NCI-H524 treated with DMSO at 0.1 percent for 48 hours (cell line): ENCODE measurements at places on chromosomes 11 and 22.
A peak's percentile ranks its signal among the peaks of the same experiment; 100 is the strongest.

GRCh38 chr11:126663749-126664592 is 308.5 kb downstream of the ST3GAL4 start:
- no peak for DNase-seq

GRCh38 chr22:17346578-17346977 is 22.7 kb upstream of the CECR2 start:
- no peak for DNase-seq

DNA sequence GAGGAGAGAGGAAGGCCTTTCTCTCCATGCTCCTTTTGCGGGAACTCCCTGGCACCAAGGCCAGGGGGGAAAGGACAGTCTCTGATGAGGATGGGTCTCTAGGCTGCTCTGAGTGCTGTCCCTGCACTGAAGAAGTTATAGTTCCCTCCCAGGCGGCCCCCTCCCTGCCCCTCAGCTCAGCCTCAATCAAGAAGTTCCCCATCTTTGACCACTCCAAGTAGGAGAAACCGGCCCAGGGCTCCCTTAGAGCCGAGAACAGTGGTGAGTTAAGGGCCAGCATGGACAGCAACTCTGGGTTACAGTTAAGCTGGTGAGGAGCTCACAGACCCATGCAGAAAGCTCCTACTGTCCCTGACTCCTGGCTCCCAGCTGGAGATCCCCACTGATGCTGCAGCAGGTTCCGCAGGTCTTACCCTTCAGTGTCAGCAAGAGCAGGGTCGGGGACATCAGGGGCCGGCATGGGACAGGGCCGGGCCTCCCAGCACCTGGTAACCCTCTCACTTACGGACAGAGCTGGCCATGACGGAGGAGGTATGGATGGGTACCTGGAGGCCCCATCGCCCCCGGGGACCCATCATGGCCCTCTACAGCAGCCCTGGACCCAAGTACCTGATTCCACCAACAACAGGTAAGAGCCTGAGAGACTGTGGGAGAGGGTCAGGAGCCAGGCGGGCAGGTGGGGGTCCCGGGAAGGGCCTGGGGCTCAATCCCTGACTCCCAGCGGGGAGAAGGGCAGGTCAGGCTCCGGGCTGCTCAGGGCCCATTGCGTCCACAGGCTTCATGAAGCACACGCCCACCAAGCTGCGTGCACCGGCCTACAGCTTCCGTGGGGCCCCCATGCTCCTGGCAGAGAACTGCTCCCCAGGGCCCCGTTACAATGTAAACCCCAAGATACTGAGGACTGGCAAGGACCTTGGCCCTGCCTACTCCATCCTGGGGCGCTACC is 4.2 kb downstream of the SCGB1C1 start:
- no peak for DNase-seq

GRCh38 chr22:42872821-42873220 is 15.7 kb upstream of the ARFGAP3 start:
- DNase-seq, result no peak

- DNase-seq, result no peak
These were observed 14.9 kb upstream of the ISX start for GRCh38 chr22:35051013-35051535.

DNA sequence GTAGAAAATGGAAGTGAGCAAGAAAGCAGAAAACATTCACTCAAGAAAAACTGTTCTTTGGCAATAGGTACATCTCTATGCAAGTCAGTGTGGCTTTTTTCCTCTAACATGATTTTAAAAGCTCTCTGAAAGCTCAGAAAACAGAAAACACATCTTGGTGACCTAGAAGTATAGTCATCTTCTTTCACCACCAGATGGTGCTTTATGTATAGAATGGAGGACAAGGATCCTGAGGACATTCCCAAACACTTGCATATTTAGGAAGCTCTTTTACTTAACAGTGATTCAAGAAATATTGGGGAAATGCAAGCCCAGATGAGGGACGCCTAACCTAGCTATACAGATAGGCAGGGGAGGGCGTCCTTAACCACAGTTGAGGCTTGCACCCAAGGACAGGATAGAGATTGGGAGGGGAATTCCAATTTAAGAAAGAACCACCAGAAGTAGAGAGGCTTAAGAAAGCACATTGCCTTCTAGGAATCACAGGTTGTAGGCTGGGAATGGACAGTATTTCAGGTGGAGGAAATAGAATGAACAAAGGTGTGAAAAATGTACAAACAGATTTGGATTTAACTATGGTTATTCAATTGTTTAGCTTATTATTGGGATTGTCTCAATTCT is 13.8 kb upstream of the CCDC81 start:
- DNase-seq, result no peak

GRCh38 chr11:112223121-112223520 is 3.1 kb upstream of the PTS start:
- DNase-seq, result no peak

DNA sequence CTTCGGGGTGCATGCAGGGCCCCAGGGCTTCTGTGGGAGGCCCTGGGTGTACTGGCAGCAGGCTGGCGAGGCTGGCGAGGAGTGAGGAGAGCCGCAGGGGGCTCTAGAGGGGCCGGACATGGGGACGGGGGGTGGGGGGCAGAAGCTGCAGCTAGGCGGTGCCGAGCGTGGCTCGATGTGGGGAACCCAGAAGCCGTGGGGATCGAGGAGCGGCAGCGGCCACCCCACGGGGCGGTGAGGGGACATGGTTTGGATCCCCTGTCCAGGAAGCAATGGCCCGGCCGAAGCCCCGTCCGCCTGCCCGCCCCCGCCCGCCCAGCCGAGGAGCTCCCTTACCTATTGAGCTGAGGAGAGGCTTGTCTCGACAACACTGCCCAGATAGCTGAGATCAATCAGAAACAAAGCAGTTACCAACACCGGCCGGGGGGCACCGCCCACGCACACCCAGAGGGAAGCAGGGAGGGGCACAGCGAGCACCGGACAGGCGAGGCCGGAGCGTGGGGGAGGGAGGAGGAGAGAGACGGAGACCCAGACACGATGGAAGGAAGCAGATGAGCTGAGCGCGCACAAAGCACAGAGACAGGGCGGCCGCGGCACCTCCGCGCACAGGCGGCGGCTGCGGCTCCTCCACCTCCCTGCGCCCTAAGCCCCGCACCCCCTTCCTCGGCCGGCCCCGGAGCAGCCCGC is 38.7 kb downstream of the IGSF9B start:
- DNase-seq, result no peak

- peak; percentile 83 for DNase-seq
These were observed 79.0 kb downstream of the LDLRAD3 start for GRCh38 chr11:36022882-36023281.

DNA sequence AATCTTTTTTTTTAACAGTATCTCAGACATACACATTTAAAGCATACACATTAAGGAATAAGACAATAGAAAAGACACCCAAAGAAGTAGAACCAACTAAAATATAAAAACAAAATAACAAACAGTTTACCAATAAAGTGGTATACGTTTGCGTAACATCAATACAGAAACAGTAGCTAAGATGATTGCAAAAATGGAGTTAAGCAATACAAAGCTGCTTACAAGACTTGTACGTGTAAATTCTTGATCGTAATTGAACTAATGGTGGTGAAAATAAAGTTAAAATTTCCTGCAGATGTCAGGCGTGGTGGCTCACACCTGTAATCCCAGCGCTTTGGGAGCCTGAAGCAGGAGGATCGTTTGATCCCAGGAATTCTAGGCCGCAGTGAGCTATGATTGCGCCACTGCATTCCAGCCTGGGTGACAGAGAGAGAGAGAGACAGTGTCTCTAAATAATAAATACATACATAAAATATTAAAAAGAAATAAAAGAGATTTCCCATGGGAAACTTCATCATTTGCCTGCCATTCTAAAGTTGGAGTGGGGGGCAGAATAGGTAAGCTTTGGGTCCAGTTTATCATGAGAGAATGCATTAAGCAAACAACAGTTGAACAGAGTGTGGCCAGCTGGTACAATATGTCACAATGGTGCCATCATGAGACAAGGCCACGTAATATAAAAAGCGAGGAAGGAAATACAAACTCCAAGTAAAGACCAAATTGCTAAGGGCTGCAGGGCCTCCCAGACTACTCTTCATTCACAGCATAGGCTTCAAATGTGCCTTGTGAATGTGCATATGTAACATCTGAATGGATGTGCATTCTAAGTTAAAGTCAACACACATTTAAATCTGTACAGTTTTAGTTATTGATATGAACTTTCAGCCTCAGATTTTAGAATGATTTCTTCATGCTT is 38.9 kb upstream of the EED start:
- DNase-seq, result no peak

DNA sequence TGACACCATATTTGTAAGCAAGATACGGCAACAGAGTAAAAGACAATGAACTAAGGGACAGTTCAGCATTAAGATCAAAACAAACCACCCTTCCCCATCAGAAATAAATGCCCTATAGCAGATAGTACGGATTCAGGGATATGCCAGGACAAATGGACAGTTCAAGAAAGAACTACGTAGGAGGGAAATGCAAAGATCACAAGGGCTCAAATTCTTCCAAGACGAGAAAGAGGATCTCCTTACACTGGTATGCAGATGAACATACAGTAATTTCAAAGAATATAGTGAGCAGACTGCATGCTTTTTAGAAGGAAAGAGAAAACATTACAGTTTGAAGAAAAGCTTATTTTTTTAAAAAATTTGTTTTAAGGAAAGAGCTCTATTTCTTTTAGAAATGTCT is 124.7 kb upstream of the APOA1 start:
- DNase-seq, result no peak

DNA sequence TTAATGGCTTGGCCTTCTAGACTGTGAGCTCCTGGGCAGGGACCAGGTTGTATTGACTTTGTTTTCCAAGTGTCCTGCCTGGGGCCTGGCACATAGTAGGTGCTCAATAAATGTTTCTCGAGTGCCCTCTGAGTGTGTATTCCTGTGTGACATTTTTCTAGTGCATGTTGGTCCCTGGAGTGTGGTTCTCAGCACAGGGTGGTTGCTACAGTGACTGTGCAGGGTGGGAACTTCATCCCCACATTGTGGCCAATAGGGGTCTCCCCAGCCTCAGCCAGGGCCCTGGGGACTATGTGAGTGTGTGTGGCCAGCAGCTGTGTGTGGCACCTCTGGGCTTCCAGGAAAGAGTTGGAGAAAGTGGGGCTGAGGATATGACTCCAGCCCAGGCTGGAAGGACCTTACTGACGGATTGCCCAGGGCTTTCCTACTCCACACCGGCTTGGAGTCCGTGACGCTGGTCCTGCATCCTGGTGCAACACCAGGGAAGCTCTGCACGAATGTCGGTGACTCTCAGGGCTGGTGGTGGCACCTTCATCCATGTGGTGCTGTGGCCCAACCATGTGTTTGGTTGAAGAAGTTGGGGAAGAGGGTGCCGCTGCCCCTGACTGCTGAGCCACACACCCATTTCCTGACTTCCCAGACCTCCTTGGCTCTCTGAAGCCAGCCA is 9.0 kb upstream of the MARK2 start:
- no peak for DNase-seq

- no peak for DNase-seq
These were observed 18.4 kb upstream of the TMEM191C start for GRCh38 chr22:21448627-21449416.

DNA sequence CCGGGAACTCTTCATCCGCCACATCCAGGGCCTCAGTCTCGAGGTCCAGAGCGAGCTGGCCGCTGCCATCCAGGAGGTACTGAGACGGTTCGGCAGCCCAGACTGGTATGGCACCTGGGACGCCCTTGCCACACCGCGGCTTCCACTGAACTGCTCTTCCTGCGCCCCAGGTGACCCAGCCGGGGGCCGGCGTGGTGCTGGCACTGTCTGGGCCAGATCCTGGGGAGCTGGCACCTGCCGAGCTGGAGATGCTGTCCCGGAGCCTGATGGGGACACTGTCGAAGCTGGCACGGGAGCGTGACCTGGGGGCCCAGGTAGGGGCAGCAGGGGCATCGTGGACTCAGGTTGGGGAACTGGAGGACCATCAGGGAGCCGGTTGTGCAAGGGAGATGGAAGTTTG is 1.4 kb downstream of the CCDC88B start:
- DNase-seq, result no peak

DNA sequence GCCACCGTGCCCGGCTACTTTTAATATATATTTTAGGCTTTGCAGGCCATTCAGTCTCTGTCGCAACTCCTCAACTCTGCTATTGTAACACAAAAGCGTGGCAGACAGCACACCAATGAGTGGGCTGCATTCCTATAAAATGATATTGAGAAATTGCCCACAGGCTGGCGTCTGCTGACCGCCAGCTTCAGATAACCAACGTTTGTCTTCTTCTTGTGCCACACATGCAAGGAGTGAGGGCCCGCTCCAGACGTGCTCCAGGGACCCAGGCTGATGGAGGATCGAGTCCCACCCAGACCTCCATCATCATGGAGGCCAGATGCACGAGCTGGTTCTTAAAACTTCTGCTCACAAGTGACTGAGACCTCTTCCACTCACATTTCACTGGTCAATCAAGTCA is 35.4 kb upstream of the LINC01488 start:
- DNase-seq, result no peak

DNA sequence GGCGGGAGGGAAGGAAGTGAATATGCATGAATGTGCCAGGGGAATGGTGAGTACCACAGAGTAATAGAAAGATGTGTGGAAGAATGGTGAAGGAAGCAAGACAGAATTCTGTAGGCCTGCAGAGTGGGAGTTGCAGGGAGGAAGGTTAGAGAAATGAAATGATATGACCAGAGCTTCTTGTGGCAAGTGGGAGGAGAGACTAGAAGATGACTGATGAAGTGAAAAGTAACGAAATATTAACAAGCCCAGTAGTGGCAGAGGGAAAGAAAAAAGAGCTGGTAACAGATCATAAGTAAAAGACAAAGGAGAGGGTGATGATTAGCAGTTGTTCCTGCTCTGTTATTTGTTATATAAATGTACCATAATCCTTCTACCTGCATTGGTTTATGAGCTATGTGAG is 1.0 kb upstream of the ALKBH8 start:
- DNase-seq, result no peak

GRCh38 chr11:7561562-7561961 is 47.8 kb downstream of the PPFIBP2 start:
- DNase-seq, result no peak

DNA sequence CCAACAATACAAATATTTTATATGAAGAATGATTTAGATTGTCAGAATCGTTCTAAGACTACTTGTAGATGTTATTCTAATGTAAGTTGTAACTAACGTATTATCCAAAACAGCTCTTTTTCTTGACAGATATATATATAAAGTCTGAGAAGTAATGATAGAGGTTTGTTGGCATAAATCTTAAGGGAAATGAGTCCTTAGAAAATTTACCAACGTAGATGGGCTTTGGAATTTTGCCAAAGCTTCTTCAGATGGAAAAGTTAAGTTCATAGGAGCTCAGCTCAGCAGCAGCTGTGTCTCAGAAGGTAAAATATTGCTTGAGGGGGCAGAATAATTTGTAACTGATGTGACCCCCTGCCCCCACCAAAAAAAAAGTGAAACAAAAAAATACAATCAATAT is 66.7 kb downstream of the BID start:
- DNase-seq, result no peak

- no peak for DNase-seq
These were observed 295.5 kb downstream of the ETS1 start for GRCh38 chr11:128291835-128292234.

- DNase-seq, result no peak
These were observed 2.1 kb upstream of the CARD10 start for GRCh38 chr22:37521236-37521739.

DNA sequence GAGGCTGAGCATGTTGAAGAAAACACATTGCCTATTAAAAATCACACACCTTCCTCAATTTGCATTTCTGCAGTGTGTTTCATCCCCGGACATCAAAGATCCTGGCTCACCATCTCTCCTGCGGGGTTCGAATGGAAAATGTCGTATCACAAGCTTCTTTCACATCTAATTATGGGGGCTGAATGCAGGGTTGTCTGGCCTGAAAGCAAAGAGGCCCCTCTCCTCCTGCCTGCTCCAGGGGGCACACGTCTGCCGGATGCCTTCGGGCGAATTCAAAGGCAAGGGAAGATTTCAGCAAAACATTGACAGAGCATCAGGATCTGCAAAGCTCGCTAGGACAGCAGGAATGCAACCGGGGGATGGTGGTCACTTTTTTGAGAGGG is 1447.7 kb downstream of the TBC1D22A start:
- no peak for DNase-seq
